ENCODE measurements at places on chromosomes 1 and 21.

DNA sequence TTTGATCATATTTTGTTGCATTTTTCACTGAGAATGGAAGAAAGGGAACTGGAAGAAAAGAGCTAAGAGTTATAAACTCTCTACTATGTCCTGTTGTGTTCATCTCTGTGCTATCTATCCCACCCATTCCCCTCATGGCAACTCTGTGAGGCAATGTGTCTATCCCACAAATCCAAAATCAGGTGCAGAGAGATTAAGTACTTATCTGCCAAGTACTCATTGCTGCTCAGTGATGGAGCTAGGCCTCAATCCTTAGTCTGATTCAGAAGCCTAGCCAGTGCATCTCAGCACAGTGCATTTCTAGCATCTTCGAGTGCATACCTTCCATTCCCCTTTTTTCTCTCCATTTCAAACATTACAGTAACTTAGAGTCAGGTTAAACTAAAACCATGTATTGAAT is 270.6 kb downstream of the TPR start:
- no peak for DNase-seq

GRCh38 chr1:154730986-154731489 is 123.1 kb upstream of the ADAR start:
- DNase-seq = no peak

GRCh38 chr1:29284286-29284960 is 48.1 kb downstream of the PTPRU start:
- no peak for DNase-seq

GRCh38 chr1:225430301-225430700 is 2.5 kb upstream of the LBR start:
- no peak for DNase-seq

DNA sequence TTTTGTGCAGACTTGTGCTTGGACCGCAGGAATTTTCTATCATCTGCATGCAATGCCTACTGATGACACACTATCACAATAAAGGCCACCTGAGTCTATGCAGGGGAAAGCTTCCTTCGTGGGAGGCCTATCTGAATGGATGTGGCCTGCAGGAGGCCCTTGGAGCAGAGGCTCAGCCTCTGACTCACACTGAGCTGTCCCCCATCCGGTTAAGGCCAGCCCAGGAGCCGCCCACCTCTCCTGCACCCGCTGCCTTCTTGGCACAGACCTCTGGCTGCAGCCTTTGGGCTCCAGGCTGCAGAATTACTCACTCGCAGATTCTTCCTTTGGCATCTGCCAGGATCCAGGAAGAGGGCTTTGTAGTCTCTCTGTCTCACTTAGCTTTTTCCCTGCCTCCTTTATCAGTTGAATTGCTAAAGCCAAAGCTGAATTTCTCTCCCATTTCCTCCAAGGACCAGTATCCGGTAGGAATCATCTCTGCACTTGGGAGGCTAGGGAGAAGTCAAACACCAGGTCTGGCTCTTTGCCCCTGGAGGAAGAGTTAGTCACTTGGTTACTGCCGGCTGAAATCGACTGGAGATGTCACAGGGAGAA is 65.1 kb upstream of the JUN start:
- peak; percentile 98 for DNase-seq

GRCh38 chr1:200029035-200029821 is 1.7 kb downstream of the NR5A2 start:
- DNase-seq = no peak

- no peak for DNase-seq
These were observed 31.1 kb downstream of the MEGF6 start for GRCh38 chr1:3580231-3580630.

DNA sequence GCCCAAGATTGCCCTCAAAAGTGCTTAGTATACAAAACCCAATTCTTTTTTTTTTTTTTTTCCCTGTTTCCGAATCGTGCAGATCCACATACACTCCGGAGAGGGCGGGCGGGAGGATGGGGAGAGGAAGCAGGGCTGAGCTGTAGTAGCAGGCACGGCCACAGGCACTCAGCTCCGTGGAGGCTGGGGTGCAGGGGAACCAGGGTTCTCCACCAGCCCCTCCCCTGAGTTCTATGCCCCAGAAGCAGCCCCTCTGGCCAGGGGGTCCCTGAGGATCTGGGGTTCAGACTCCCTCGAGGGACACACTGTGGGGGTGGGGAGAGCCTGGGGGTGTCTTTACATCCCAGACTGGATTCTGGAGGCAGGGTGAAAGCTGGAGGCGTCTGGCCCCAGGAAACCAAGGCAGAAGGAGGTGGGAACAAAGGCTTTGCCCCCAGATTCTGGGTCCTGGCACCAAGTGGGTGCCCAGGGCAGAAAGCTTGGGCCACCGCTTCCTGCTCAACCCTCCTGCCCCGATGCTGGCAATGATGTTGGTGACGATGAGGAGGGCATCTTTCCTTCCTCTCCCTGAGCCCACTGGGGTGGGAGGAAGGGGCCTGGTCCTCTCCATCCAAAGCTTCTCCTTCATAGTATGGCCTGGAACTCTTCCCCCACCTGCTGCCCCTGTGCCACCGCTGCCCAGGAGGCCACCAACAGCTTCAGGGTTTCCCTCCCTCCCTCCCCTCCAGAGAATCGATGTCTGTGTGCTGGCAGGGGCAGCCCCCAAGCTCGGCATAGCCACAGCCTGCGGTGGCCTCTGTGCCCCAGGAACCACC is 106.4 kb upstream of the TARDBP start:
- DNase-seq = no peak

GRCh38 chr1:227793079-227793947 is 22.2 kb upstream of the PRSS38 start:
- DNase-seq = no peak

- DNase-seq = no peak
These were observed 6.7 kb downstream of the INAVA start for GRCh38 chr1:200901350-200901749.
